Head of caudate nucleus (tissue), 42 donors: ENCODE measurements at places on chromosomes 6 and 20.

GRCh38 chr6:108872141-108872557, 23.9 kb downstream of the ARMC2 start:
- DNase-seq = no peak

DNA sequence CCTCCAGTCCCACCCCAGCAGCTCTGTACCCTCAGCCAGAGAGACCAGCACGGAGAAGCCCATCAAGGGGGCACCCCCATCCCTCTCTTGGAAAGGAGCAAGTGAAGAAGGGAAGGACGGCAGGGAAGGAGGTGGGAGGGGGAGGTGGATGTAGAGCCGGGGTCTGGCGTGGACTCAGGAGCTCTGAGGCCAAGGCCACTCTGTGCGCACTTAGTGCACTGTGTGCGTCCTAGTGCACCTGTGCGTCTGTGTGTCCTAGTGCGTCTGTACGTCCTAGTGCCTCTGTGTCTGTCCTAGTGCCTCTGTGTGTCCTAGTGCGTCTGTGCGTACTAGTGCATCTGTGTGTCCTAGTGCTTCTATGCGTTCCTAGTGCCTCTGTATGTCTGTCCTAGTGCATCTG, 54.2 kb downstream of the DSTN start:
- no peak for DNase-seq

GRCh38 chr6:163773646-163774045, 359.1 kb downstream of the QKI start:
- no peak for DNase-seq

DNA sequence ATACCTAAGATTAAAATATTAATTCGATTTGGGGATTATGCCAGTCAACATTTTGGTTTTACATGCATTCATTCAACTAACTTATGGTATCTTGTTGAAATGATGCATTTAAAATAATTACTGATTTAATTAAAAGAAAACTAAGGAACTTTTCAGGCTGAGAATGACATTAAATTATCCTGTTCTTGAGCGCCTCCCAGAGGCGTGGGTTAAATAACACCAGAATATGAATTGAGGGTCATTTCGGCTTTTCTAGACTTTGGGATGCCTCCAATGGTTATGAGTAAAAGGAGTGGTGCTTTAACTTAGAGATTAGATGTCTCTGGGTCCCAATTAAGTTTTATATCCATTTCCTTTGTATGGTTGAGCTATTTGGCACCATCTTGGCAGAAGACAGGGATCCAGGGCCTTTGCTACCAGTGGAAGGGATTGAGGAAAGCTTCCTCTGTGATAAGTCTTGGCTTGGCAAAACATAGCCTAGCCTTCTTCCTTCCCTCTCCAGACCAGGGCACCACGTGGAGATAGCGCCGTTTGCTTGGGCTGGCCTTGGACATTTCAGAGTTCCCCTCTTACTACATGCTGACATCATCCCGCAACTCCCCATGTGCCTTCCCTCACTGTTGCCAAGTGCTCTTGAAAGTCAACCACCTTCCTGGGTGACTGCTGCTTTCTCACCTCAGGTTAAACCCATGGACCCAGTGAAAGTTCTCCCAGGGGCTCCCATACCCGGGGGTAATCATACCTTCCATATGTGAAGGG, 28.7 kb downstream of the GNAS start:
- DNase-seq = no peak
